ENCODE measurements at places on chromosomes 4 and X.

- no peak for DNase-seq
Measured at GRCh38 chr4:183993676-183994075, 88.6 kb downstream of the STOX2 start.

DNA sequence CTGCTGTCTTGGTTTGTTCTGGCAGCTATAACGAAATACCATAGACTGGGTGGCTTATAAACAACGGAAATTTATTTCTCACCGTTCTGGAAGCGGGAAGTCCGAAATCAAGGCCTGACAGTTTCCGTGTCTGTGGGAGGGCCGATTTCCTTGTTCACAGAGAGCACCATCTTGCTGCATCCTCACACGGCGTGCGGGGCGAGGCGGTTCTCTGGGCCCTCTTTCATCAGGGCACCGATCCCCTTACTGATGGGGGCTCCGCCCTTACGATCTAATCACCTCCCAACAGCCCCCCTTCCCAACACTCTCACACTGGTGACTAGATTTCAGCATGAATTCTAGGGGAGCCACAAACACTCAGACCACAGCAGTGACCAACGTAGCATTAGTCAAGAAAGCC lies 578.3 kb upstream of the FAT1 start:
- no peak for DNase-seq

GRCh38 chrX:19616959-19617358 lies 101.7 kb upstream of the MAP3K15 start:
- DNase-seq = no peak

DNA sequence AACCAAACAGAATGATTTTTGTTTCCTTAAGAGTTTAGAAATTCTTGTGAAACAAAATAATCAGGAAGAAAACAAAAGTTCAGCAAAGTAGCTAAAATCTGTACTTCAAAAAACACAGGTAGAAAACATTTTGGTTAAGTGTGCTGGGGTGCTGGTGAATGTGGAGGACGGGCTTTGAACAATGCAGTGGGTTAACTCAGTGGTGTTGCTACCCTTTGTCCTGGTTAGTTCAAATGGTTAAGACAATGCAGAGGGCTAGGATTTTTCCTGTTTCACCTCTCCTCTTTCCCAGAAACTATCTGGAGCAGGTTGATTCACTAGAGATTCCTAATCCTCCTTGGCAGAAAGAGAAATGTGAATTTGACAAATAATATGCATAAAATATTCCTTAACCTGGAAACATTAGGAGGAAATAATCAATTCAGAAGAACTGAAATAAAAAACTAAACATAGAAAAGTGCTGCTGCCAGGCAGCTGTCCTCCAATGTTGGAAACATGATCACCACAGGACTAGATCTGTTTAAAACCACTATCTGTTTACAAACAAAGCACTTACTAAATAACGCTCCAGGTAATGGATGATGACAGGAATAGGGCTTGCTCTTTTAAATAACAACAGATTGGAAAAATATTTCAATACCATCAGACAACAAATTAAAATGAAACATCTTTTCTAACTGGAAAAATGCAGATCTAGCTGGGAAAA lies 148.9 kb downstream of the MAML3 start:
- no peak for DNase-seq

GRCh38 chr4:46594661-46595060 lies 204.7 kb upstream of the GABRA2 start:
- no peak for DNase-seq

DNA sequence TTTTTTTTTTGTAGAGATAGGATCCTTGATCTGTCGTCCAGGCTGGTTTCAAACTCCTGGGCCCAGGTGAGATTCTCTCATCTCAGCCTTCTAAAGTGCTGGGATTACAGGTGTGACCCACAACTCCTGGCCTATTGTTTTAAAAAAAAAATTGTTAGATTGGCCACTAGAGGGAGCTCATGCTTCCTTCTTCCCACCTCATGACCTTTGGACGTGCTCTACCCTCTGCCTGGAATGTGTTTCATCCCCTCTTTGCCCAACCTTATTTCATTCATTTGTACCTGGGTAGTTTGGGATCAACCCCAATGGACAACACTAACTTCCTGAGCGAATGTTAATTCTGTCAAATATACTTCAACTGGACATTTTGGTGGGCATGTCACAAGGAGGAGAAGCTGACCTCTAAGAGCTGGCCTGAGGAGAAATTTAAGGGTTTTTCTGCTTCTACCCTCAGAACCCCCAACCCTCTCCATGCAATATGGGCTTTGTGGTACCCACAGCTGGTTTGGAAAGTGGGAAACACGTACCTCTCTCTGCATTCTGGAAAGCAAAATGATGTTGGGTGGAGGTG lies 6.4 kb downstream of the PPEF2 start:
- no peak for DNase-seq

DNA sequence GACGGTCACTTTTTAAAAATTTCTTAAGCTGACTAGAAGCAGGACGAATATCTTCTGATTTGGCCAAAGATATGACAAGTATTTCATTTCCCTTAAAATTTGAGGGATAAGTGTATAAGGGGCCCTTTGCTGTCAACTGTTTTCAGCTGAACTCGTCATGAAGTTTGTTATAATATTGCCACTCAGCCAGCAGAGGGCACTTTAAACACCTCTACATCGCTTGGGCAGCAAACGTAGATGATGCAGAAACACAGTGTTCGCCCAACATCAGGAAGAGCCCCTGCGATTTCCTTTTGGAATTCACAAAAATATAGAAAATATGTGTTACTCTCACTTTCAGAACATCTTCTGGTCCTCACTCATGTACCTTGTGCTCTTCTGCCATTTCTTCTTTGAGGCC lies 435.7 kb upstream of the FMR1 start:
- DNase-seq = peak; percentile 1

DNA sequence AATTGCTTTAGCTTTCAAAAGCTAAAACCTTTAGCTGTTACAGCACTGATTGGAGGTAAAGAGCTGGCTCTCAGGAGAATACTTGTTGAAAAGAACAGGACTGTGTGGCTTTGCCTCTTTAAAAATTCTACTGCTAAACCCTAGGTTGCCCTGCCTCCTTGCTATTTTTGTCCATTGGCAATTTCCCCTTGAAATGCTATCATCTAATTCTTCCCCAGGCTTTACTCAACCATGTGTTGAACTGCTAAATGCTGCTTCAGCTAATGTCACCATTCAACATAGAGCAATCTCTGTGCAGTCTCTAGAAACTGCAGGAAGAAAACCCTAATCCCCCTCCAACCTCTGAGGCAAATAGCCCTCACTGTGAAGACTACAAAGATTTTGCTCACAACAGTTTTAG lies 203.7 kb upstream of the ARX start:
- DNase-seq = no peak

- DNase-seq = no peak
Measured at GRCh38 chr4:55752810-55753209, 66.8 kb upstream of the EXOC1L start.

- no peak for DNase-seq
Measured at GRCh38 chr4:6275898-6276806, 6.5 kb downstream of the WFS1 start.

DNA sequence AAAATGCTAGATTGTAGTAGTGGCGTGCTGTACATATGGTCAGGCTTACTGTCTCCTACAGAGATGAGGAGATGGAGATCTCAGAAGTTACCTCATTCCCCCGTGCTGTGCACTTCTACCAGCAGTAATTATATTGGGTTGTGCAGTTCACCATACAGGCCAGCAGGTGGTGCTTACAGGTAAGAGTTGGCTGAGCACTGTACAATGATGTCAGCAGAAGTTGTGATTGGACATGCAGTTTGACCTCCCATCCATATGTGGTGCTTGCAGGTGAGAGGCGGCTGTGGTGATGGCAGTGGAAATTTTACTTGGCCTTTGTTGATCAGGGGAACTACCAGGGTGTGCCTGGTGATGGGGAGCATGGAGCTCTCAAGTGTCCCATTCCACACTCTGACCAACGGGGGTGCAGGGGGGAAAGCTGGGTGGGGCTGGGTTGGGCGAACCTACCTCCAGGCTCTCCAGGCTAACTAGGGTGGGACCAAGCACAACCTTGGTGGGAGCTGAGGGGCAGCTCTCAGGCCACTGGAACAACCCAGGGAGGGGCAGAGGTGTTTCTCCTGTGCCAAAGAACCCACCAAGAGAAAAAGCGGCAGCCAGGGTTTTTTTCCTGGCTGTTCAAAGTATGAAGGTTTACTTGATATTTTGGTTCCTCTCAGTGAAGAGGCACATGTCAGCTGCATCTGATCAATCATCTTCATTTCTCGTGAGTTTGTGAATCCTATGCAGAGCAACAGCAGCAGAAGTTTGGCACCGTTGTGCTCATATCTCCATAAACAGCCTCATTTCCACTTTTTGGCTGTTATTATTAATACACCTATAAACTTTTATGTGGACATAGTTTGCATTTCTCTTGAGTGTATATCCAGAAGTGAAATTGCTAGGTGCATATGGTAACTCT lies 73.8 kb upstream of the FREM3 start:
- DNase-seq = no peak

DNA sequence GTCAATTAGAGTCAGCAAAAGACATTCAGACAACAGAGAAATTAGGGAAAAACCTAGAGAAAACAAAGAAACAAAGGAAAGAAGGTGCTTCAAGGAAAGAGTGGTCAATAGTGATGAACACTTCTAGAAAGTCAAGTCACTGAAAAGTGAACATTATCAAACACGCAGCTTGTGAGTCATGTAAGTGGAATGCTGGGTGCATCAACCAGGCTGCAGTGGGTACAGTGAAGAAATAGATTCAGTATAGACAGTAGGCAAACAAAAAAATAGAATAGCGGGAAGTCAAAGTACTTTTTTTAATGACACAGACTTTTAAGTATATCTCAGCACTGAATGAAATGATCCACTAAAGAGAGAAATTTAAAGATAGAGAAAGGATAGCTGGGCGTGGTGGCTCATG lies 245.8 kb downstream of the ARHGAP24 start:
- no peak for DNase-seq

GRCh38 chr4:14309431-14309830 lies 681.9 kb upstream of the BOD1L1 start:
- no peak for DNase-seq

- no peak for DNase-seq
Measured at GRCh38 chr4:185504098-185505047, 30.9 kb downstream of the PDLIM3 start.

DNA sequence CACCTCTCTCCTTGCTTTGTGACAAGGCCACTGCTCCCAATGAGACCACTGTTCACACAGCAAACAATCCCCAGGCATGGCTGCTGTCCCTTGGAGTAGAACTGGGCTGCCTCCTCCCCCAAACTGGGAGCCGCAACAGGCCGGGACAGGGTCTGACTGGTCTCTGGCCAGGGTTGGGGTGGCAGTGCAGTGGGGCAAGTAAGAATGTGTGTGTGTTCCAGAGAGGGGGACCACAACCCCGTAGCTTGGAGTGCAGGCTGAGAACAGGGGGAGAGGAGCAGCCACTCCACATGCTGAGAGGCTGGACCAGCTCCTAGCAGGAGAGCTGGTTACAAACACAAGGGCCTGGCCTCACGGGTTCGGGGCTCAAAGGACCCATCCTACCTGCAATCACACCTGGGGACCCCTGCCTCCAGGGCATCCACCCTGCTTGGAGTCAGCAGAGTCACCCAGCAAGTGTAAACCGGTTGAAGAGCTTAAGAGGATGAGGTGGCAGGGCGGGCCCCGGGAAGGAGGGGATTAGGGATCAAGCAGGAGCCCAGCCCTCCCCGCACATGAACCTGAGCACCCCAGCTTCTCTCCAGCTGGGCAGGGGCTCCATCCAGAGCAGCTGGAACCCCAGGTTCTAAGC lies 3.8 kb upstream of the ZNF185 start:
- no peak for DNase-seq
